Type B pancreatic cell (in vitro differentiated cells): ENCODE measurements at places on chromosomes 12 and 14.

DNA sequence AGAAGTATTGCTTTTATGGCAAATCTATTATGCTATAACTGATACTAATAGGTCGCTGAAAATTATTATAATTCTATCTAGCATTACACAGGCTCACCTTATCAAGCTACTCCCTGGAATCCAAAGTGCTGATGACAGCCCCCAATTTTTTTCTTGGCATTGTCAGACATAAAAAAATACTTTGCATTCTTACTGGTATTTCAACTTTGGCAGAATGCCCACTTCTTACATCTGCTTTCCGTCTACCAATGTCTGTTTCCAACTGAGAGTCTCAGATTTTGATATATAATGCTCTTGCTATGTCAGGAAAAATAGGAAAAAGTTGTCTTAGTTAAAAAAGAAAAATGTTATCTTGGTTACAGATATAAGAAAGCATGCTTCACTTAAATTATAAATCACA, 615.4 kb downstream of the C12orf50 start:
- H3K27ac ChIP-seq, result peak overlapping the region; percentile 32
- no peaks in the 10 kb centered on the region for H3K27me3 ChIP-seq
- H3K4me3 ChIP-seq, result no peak overlapping the region
- peaks cover 3% of the 10 kb centered on the region for H3K36me3 ChIP-seq
- H3K4me1 ChIP-seq, result peaks cover 17% of the 10 kb centered on the region
- no peak for DNase-seq

DNA sequence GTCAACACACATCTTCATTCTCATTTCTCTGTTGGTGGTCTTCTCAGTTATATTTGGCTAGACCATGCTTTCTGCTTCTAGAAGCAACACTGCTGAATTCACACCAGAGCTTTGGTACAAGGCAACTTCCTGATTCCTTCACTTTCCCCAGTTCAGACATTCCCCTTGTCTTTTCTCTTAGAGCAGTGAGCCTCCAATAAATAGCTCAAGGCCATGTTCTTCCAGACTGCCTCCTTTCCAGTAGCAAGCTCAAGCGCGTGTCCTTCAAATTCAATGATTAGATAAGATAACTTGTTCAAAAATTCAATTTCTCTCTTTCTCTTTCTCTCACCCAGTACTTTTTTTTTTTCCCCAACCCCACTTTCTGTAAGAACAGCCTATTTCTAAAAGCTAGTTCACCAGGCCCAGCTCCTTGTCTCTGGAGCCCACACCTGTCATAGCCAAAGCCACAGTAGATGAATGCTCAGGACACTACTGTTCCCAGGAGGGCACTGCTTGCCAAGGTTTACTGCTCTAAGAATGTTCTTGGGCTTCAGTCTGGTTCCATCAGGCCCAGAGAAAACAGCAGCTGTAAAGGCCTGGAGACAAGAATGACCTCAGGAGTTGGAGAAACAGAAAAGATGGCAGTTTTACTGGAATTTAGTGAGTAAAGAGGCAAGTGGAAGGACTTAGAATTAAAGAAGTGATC, 17.7 kb downstream of the TBK1 start:
- no peak overlapping the region for H3K27ac ChIP-seq
- no peak for DNase-seq
- H3K36me3 ChIP-seq, result peaks cover 38% of the 10 kb centered on the region
- no peaks in the 10 kb centered on the region for H3K4me1 ChIP-seq

- H3K4me3 ChIP-seq, result peak within 1 kb of the TSS; percentile 63
- H3K27me3 ChIP-seq, result peaks cover 40% of the 10 kb centered on the region
- H3K4me1 ChIP-seq, result peaks cover 3% of the 10 kb centered on the region
- no peaks in the 10 kb centered on the region for H3K36me3 ChIP-seq
- H3K27ac ChIP-seq, result no peak within 1 kb of the TSS
Measured at GRCh38 chr12:55019784-55020183, at the start of gene NEUROD4. Gene NEUROD4, plus strand, starts transcription at chr12:55019974. Its CDS starts 6,466 bp downstream, at chr12:55026440.

- H3K27me3 ChIP-seq, result no peaks in the 10 kb centered on the region
- no peak overlapping the region for H3K27ac ChIP-seq
- DNase-seq, result no peak
- no peaks in the 10 kb centered on the region for H3K4me1 ChIP-seq
Measured at GRCh38 chr14:87059060-87059839, 933.7 kb downstream of the GALC start.

GRCh38 chr12:79591988-79592387, 98.8 kb downstream of the PAWR start:
- peaks cover 9% of the 10 kb centered on the region for H3K36me3 ChIP-seq
- DNase-seq, result no peak
- no peak overlapping the region for H3K4me3 ChIP-seq
- H3K4me1 ChIP-seq, result no peaks in the 10 kb centered on the region

- H3K27ac ChIP-seq, result no peak overlapping the region
- H3K36me3 ChIP-seq, result no peaks in the 10 kb centered on the region
- no peaks in the 10 kb centered on the region for H3K27me3 ChIP-seq
Measured at GRCh38 chr12:51751661-51752060, 96.9 kb downstream of the FIGNL2 start.

DNA sequence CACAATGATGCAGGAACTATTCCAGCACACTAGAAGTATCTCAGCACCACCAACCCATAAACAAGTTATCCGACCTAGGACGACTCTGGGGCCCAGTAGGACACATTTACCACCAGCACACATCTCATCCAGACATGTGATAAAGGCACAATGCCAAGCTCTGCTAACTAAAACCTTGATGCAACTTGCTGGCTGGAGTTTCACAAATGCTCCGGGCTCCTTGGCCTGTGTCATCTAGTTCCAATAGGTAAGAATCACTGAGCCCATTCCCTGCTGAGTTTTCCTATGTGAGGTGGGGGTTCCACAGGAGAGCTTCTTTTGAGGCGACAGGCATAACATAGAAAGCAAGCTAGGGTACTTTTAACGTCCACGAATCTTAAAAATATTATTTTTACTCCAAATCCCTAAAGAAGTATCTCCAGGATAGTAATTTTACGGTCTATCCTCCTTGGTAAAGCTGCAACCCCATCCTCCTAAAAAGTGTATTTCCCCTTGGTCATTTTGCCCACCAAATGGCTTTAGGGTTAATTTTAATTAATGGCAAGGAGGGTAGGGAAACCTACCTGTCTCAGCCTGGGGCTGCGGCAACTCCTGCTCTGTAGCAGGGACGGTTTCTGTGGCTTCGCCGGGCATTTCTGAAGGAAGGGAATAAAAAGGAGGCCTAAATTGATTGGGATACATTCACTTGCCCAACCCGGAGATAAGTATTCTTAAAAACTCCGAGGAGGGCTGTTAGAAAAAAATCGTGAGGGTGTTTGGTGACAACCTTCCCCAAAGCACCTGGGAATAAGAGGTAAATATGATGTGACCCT, 1.0 kb downstream of the NACA start:
- H3K36me3 ChIP-seq, result peaks cover 50% of the 10 kb centered on the region
- peak overlapping the region; percentile 98 for H3K27ac ChIP-seq
- peak overlapping the region; percentile 98 for H3K4me3 ChIP-seq
- no peak for DNase-seq

GRCh38 chr12:47561746-47562145, 144.1 kb downstream of the RPAP3 start:
- DNase-seq, result no peak
- H3K27me3 ChIP-seq, result peaks cover 2% of the 10 kb centered on the region
- H3K4me1 ChIP-seq, result peaks cover 11% of the 10 kb centered on the region
- no peaks in the 10 kb centered on the region for H3K36me3 ChIP-seq
- H3K4me3 ChIP-seq, result no peak overlapping the region

DNA sequence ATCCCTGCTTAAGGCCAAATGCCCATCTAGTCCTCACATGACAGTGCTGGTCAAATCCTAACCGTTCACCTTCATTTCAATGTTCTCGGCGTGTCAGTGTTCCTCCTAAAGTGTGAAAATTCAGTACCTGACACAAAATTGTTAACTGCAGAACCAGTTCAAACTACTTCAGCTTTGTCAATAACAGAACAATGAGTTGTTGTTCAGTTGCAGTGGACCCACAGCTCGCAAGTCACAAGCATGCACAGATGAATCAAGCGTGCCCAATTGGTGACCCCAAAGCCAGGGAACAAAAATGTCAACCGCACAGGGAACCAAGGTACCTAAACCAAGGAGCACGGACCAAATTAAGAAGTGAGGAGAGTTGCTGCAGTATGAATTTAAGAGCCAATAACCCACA, 23.2 kb downstream of the NRDE2 start:
- peaks cover 30% of the 10 kb centered on the region for H3K36me3 ChIP-seq
- no peak overlapping the region for H3K4me3 ChIP-seq
- DNase-seq, result no peak
- H3K27me3 ChIP-seq, result no peaks in the 10 kb centered on the region
- no peaks in the 10 kb centered on the region for H3K4me1 ChIP-seq
- no peak overlapping the region for H3K27ac ChIP-seq

DNA sequence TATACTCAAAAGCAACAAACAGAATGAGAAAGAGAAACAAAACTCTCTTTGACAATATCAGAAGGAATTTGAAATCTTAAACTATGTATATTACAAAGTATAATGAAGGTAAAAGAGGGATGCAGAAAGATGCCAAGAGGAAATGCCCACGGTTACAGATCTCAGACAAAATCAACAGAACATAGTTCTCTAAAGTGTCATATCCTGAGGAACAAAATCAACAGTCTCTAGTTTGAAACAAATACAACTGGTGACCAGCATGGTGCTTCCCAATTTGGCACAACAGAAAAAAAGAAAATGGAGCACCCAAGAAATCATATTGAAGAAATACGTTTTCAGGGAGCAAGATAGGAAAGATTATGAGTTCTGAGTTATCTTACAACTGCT, 116.5 kb downstream of the METTL25 start:
- H3K4me1 ChIP-seq, result no peaks in the 10 kb centered on the region
- peaks cover 6% of the 10 kb centered on the region for H3K36me3 ChIP-seq
- no peak for DNase-seq
- H3K4me3 ChIP-seq, result no peak overlapping the region

DNA sequence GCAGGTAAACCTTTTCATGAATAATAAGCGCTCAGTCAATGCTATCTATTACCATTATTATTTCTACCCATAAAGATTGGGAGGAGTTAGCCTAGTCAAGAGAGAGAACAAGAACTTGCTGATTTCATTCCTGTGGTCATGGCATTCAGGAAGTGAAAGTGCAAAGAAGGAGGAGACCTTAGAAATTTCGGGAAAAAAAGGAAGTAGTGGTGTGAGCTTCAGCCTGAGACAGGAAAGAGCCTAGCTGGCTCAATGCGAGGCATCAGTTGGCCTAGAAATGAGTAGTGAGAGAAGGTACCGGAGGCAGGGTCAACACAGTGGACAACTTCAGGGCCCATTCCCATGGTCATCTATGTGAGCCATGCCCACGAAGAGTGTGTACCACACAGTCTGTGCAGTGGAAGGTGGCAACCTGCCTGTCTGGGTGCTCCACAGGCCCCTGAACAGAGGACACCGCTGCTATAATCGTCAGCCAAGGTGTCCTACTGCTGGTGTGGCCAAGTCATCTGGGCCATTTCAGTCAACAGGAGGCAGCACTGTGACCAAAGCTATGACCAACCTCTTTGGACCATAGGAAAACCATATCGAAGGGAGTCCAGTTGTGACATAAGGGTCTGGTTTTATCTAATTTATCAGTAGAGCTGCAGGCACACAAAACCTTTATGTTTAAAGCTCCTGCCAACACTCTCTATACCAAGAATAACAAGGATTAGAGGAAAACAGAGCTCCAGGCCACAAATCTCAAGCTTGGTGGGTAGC, 16.2 kb upstream of the STON2 start:
- H3K27ac ChIP-seq, result no peak overlapping the region
- no peak for DNase-seq
- H3K27me3 ChIP-seq, result no peaks in the 10 kb centered on the region
- peaks cover 29% of the 10 kb centered on the region for H3K36me3 ChIP-seq
- peaks cover 5% of the 10 kb centered on the region for H3K4me1 ChIP-seq

DNA sequence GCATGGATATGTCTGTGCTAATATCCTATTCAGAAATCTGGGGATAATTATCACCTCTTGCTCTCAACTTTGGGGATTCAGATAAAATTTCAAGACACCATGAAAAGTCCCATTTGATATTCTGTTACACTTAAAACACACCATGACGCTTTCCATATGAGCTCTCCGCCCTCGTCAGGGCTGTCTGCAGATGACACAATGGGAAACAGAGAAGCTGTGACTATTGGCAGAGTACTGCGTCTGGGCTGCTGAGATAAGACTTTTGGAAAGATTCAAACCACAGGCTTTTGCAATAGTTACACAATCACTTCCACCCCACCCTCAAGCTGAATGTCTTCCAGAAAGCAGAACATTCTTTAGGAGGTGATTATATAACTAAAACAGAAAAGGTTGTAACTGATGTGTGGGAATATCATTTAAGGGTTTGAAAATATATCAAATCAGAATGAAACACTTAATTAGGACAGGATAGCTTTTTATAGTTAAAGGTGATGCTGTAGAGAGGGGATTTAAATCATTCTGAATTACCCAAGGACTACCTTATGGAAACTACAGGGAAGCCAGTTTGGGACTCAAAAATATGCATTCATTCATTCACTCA, 75.3 kb upstream of the TMPO start:
- peaks cover 10% of the 10 kb centered on the region for H3K27me3 ChIP-seq
- H3K4me3 ChIP-seq, result no peak overlapping the region
- peak overlapping the region; percentile 18 for H3K27ac ChIP-seq
- H3K4me1 ChIP-seq, result peaks cover 10% of the 10 kb centered on the region
- no peak for DNase-seq

GRCh38 chr14:92688434-92689375, 59.7 kb downstream of the LGMN start:
- H3K4me1 ChIP-seq, result no peaks in the 10 kb centered on the region
- no peak overlapping the region for H3K27ac ChIP-seq
- H3K36me3 ChIP-seq, result no peaks in the 10 kb centered on the region
- no peak for DNase-seq
- peaks cover 10% of the 10 kb centered on the region for H3K27me3 ChIP-seq
- H3K4me3 ChIP-seq, result peak overlapping the region; percentile 39

DNA sequence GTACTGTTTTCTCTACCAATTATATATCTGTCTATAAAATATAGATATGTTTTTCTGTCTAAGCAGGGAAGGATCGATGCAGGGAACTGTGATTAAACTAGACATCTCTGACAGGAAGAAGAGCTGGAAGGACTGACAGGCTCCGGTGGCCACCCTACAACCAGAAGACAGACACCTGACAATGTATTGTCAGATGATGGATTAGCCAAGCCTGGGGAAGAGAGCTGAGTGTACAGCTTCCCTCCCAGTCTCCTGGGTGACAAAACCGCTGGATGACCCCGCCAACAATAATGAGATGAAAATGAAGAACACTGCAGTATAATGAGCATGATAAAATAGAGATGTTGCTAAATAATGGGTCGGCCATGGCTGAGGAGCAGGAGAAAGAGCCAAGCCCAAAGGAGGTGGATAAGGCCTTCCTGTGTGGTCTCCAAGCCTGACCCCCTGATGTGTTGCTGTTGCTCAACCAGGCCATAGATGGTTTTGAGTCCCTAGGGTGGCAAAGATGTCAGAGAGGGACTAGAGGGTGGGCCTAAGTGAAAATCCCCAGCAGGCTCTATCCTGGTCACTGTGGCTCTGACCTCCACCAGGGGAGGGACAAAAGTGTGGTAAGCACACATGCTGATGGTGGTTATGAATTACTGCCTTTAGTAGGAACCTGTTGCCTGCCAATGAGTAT, 28.2 kb downstream of the DHRS2 start:
- DNase-seq, result no peak
- H3K27ac ChIP-seq, result no peak overlapping the region
- H3K36me3 ChIP-seq, result no peaks in the 10 kb centered on the region

DNA sequence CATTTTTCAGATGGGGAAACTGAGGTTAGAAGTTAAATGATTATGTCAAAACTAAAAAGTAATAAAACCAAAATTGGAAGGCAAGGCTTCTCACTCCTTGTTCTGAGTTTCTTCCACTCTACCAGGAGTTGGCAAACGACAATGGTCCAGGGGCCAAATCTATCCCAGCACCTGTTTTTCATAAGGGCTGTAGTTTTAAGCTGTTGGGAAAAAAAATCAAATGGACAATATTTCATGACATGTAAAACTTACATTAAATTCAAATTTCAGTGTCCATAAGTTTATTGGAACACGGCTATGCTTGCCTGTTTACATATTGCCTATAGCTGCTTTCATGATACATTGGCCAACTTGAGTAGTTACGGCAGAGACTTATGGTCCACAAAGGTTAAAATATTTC, 56.7 kb upstream of the TMCC3 start:
- peaks cover 28% of the 10 kb centered on the region for H3K4me1 ChIP-seq
- no peak for DNase-seq
- H3K27ac ChIP-seq, result no peak overlapping the region
